CD4-positive, alpha-beta T cell treated with Interferon alpha-2 for 1 hour (primary cell): ENCODE measurements at places on chromosomes 3 and 15.
A peak's percentile ranks its signal among the peaks of the same experiment; 100 is the strongest.

GRCh38 chr3:194905696-194906095 is 220.0 kb downstream of the FAM43A start:
- no peak for DNase-seq

DNA sequence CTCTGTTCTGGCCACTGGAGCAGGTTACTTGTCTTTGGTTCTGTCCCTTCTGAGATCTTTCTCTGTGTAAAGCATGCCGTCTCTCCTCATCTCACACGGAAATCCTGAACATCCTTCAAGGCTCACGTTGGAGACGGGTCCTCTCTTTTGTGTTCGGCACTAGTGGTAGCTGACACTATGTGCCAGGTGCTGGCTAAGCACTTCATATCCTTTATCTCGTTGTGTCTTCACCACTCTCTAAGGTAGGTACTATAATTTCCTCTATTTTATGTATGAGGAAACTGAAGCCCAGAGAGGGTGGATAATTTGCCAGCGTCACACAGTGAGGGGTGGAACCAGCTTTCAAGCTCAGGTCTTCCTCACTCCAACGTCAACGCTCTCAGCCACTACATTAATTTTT is 1.2 kb downstream of the IFT122 start:
- DNase-seq = peak; percentile 46

DNA sequence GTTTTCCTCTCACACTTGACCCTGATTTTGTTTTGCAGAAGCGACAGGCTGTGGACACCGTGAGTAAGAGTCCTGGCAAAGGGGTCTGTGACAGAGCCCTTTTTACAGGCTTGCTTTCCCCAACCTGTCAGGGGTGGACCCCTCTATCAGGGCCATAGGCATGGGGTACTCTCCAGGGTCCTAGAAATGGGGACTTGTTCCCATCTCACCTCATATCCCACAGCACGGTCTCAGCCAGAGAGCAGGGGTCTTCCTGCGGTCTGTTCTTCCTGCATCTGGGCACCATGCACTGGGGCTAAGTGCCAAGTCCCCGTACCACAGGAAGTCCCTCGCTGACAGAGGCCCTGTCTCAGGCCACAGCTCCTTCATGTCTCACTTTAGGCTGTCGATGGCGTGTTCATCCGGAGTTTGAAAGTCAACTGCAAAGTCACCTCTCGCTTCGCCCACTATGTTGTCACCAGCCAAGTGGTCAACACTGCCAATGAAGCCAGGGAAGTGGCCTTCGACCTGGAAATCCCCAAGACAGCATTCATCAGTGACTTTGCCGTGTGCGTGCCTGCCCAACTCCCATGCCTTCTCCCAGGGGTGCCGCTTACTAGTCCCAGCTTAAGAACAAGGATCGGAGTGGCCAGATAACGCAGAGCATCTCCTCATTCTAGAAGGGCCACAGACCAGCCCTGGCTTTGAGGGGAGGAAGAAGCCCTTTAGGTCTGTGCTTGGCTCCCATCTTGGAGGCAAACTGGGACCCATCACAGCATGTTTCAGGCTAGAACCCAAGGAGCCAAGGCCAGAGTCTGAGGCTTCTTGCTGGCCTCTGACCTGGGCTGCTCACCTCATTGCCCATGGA is 783 bp downstream of the ITIH1 start:
- DNase-seq = no peak

DNA sequence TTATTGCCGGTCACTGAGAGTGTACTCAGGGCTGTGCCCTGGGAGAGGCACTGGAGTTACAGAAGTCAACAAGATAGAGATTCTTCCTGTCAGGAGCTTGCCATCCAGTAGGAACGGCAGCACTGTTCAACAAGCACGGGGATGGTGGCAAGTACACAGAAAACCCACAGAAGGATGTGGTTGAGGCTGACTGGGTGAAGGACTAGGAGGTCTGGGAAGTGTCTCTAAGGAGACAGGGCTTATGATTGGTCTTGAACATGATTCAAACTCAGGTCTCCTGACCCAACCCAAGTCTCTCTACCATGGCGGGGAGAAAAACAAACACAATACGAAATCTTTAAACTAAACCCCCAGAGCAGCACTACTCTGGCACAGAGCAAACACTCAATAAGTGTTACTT is 37.6 kb downstream of the ERICH6 start:
- no peak for DNase-seq

- DNase-seq = no peak
Observed at GRCh38 chr15:66644869-66645268, 57.2 kb upstream of the SMAD6 start.

DNA sequence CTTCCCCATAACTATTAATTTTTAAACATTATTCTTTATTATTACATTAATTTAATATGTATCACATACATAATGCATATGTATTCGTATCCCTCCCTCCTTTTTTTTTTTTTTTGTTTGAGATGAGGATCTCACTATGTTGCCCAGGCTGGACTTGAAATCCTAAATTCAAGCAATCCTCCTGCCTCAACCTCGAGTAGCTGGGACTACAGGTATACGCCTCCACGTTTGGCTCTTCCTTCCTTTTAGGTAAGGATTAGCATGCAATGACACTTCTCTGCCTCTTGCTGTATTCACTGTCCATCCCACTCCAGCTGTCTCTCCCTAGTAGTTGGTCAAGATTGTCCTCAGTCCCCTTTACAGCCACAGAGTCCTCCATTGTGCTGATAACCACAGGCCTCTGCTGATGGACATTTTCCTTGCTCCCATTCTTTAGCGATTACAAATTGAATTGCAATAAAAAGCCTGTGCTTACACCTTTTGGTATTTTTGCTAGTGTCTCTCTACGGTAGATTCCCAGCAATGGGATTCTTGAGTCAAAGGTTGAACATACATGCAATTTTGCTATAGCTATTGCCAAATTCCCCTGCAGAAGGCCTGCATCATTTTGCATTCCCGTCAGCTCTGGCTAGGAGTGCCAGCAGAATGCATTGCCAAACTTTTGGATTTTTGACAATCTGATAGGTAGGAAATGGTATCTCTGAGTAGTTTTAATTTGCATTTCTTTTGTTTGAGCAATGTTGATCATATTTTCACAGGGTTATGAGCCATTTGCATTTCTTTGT is 156.6 kb downstream of the SMAD6 start:
- DNase-seq = no peak

DNA sequence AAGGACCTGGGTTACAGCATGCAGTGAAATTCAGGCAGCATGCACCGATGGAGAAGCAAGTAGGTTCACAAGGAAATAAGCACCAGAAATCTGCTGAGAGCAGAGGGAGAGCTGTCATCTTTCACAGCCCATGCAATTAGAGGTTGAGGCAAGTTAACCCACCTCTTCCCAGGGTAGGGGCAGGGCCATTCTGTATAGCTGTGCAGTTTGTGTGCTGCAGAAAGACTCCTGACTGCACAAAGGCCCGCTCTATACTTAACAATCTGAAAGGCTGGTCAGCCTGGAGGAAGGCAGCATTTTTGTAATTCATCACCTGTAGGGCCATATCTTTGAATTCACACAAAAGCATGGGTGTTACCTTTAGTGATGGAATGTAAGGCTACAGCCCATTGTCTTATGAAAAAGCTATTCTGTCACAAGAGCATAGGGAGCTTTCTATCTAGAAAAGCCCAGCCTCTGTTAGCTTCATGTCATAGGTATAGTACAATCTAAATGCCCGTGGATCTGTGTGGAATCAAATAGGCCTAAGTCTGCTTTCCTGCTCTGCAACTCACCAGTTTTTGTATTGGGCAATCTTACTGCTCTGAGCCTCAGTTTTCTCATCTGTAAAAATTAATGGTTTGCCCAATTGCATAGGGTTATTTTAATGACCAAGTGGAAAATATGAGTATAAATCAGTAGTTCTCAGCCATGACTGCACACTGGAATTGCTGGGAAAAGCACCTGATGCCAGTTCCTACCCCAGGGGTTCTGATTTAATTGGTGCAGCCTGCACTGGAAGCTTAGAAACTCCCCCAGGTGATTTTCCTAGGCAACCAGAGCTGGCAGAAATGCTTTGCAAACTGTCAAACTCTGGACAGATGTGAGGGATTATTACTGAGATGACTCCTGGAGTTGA is 65.2 kb downstream of the ATP13A5 start:
- DNase-seq = no peak

DNA sequence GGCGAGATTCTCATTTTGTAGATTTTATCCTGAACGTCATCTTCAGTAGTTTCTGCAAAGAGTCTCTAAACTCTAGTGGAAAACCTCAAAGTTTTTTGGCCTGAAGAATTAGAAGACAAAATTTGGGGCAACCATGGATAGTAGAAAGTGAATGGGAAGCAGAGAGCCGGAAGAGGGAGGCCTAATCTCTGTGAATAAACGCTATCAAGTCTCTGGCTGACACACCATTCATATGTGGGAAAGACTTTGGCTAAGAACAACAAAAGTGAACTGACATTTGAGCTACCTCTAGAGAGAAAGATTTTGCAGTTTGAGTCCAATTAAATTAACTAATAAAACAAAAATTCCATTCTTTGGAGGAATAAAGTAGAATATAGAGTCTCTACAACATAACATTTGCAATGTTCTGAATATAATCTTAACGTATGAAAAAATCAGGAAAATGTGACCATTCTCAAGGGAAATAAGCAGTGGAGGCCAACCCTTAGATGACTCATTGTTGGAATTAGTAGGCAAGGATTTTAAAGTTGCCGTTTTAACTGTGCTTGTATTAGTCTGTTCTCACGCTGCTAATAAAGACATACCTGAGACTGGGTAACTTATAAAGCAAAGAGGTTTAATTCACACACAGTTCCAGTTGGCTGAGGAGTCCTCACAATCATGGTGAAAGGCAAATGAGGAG is 184.6 kb downstream of the C3orf38 start:
- DNase-seq = no peak

DNA sequence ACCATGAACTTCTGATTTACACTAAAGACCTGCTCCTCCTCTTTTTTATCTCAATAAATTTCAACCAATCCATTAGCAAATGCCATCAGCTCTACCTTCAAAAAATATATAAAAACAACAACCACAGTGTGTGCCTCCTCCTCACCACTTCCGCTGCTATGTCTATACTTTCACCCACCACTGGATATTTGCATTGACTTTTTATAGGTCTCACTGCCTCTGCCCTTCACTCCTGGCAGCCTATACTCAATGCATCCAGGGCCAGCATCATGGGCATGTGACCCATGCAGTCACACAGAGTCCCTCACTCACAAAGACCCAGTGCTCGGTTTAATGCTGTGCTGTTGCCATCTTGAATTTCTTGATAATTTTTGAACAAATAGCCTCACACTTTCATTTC is 53.5 kb upstream of the CCDC54 start:
- DNase-seq = no peak

- DNase-seq = no peak
Observed at GRCh38 chr3:195692354-195692685, 28.5 kb upstream of the MUC20 start.

GRCh38 chr3:56974247-56974930 is 86.1 kb upstream of the SPATA12 start:
- no peak for DNase-seq

GRCh38 chr15:89444241-89445225 is 51.9 kb downstream of the RHCG start:
- DNase-seq = no peak

- DNase-seq = no peak
Observed at GRCh38 chr15:74129586-74130154, 716 bp upstream of the ISLR2 start.

DNA sequence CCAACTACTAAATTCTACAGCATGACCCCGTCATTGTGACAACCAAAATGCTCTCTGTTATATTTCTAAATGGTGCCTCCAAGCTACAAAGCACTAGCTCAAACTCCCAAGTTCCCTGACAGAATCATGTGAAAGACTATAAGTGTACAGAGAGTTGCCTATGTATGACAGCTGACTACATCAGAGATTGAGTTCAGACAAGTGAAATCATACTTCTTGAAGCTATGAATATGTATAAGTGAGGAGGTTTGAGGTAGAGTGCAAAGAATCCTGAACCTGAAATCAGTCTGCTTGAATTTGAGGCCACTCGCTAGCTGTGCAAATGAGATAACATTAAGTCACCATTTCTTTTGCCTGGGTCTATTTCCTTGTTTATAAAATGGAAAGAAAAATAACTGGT is 63.9 kb upstream of the TP63 start:
- DNase-seq = no peak
